ENCODE measurements at places on chromosomes 2 and 18.

- DNase-seq, result no peak
Observed at GRCh38 chr2:119713819-119714490, 35.0 kb downstream of the TMEM177 start.

- no peak for DNase-seq
Observed at GRCh38 chr2:205746420-205746785, 64.1 kb downstream of the NRP2 start.

DNA sequence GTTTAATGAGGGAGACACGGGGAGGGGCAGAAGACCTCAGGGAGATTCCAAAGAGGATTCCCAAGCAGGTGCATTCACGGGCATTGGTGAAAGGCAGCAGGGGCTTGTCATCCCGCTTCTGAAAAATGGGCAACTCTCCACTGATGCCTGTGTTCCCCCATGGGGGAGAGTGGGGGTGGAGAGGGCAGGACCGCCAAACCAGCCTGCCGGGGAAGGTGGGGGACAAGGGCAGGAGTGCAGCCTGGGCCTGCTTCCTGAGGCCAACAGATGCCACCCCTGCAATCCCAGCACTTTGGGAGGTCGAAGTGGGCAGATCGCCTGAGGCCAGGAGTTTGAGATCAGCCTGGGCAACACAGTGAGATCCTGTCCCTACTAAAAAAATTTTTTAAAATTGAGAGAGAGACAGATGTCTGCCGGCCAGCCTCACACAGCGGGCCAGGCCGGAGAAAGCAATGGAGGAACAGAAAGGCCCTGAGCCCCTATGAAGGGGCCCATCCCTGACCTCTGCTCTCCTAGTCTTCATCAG lies 44.8 kb upstream of the UBE2F start:
- DNase-seq, result no peak

GRCh38 chr2:112606547-112606946 lies 22.1 kb downstream of the CHCHD5 start:
- DNase-seq, result no peak

DNA sequence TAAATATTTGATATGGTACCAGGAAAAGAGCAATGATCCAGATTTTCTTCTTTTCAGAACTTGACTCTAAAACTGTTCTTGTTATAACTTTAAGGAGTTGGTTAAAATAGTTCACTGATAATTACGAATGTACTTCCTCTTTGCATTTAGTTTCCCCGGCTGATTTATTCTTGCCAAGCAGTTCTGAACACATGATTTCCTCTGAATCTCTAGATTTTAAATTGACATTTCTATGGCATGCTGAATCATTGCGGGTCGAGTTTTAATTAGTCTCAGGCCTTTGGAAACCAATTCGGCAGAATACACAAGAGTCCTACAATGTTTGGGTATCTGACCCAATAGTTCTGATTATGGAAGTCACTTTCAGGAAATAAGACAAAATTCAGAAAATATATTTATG lies 37.3 kb upstream of the DNAH7 start:
- DNase-seq, result no peak

- peak; percentile 85 for DNase-seq
Observed at GRCh38 chr2:220891405-220891804, 680.7 kb downstream of the EPHA4 start.

DNA sequence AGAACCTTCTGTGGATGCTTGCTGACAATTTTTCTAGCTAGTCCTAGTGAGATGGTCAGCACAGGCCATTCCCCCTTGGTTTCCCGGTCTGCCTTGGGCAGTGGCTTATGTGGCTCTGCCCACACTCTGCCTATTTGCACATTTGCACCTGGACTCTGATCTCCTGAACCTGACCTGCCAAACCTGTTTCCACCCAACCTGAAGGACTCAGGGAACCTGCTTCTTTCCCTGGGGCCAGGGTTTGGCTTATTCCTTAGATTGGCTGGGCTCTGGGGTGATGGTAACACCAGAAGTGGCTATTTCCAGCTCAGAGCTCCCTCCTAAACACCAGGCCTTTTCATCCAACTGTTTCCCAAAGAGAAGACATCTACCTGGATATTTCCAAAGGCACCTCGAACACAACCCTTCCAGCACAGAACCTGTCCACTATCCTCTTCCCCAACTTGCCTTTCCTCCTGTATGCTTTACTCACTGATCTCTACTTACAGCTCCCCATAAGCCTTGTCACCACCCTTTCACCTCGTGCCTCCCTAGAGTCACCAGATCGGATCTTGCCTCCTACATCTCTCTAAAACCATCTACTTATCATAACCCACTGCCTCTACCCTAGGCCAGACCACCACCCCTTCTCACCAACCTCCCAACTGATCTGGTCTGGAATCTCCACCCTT lies 5.8 kb upstream of the MTA3 start:
- no peak for DNase-seq

- DNase-seq, result peak; percentile 11
Observed at GRCh38 chr18:69874058-69874457, 73.6 kb downstream of the CD226 start.

DNA sequence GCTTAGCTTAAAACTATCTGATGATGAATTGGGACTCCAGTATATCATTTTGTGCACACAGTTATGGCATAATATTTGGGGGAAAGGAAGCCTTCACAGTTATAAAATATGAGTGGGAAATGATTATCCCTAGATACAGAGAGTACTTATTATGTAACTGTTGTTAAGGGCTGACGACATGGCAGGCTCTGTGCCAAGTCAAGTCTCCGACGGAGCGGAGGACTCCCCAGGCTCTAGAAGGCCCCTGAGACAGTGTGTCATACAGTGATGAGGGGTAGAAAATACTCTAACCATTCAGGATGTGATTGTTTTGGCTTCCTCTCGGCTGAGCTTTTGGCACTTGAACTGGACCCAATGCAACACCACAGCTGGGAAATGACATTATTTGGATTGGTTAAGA lies 211.8 kb downstream of the SLC8A1 start:
- peak; percentile 96 for DNase-seq

DNA sequence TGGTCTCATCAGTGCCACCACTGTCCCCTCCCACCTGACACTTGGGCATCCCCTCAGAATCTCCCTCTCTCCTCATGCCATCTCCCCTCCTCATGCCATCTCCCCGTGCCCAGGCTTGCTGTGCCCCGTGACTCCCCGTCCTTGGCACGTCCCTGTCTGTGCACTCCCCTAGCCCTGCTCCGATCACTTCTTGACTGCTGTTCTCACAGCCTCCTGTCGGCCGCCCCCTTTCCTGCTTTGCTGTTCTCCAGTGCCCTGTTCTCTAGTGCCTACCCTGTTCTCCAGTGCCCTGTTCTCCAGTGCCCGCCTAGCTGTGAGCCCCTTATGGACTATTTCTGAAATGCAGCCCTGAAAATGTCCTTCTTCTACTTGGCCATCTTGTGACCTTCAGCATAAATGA lies 253.8 kb downstream of the ALPK2 start:
- DNase-seq, result no peak

DNA sequence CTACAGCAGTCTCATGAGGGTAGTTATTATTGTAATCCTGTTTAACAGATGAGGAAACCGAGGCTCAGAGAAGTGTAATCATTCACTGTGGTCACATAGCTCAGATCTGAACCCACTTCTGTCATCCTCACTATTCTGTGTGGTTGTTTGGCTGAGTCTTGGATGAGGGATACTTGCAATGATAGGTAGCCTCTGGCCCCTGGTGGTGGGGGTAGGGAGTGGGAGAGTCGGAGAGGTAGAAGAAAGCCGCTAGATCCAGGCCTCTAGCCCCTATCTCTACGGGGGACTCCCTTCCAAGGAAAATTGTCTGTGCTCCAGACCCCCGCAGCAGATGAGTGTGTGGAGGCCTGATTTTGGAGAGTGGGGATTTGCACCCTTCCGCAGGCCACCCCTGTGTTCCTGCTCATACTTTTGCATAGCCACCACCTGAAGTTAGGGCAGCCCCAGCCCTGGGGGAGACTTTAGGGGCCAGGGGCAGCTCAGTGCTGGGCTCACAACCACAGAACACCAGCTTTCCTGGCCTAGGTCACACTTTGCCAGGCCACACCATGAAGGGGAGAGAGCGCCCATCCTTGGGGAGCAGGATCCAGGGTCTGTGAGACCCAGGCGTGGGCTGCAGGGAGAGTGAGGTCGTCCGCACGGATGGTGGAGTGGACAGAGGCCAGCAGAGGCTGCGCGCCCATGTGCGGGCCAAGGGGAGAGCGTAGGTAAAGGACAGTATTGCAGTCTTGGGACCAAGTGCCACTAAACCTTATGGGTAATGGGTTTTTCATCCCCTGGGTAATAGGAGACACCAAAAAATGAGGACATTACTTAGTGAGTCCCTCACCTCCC lies 148.2 kb downstream of the GLI2 start:
- DNase-seq, result no peak

GRCh38 chr2:58304843-58305242 lies 63.7 kb upstream of the FANCL start:
- DNase-seq, result no peak

- DNase-seq, result no peak
Observed at GRCh38 chr2:156005999-156006712, 326.4 kb downstream of the NR4A2 start.

Data from fibroblast of upper back skin (primary cell).